ENCODE measurements at places on chromosomes 12 and 14.

DNA sequence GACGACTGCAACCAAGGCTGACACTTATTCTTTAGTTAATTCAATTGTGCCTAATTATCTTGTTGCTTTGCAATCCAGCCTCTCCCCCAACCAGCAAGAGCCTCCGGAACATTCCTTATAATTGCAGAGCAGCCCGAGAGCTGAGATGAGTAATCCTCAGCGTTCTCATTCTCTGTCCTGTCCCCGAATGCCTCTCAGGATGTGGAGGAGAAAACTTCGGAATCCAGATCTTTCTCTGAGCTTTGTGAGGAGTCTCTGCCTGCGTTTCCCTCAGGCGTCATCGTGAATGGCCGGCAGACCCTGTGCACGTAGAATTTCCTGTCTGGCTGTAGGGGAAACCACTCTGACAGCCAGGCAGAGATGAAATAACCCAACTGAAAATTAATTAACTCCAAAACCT is 160.5 kb upstream of the DIO3 start:
- DNase-seq = no peak

DNA sequence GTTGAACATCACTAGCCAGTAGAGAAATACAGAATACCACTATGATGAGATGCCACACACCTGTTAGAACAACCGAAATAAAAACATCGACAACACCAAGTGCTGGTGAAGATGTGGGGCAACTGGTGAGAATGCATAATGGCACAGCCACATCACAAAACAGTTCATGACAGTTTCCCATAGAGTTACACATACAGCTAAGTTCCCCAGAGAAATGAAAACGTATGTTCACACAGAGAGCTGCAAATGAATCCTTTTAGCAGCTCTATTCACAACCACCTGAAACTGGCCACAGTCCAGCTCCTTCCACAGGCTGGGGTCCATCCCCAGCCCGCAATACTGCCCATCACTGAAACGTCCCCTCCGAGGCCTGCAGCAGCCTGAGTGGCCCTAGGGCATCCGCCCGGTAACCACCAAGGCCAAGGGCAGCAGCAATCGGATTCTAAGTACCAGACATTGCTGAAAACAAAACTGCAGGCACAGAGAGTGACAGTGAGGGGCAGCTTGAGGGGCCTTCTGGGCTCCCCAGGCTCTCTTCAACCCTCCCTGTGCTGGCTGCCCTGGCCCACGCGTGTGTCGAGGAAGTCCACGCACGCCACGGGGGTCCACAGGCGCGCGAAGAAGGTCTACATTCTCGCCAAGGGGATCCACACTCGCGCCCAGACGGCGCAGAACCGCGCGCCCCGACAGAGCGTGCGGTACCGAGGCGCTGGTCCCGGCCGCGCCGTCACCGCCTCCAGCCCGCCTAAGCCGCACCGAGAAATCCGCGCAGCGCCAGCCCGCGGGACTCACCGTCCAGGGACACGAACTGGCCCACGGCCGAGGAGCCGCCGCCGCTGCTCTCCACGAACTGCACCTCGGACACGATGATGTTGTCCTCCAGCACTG is 903 bp downstream of the BRF1 start:
- DNase-seq = no peak

DNA sequence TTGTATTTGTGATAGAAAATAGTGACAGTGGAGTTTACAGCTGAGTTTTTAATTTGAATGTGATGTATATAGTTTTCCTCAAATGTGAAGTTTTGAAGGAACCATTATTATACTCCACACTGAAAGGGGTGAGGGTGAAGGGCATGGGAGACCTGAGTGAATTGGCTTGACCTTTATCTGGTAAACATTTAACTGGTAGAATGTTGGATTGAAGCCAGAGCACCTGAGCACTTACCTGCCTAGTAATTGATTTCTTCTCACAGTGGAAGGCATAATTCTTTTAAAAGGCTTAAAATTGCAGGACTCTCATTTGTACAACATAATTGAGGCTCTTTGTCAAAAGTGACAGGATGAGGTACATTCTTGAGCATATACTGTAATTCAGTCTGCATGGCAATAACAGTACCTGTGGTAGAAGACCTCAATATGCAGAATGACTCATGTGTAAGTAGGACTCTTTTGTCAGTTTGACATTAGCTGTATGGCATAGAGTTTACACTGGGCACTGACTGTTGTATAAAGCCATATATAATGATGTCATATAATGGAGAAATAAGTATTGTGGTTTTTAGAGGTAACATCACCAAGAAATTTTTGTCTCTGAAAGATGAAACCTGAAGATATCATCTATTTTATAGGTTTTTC is 309.6 kb downstream of the TMTC2 start:
- DNase-seq = no peak

DNA sequence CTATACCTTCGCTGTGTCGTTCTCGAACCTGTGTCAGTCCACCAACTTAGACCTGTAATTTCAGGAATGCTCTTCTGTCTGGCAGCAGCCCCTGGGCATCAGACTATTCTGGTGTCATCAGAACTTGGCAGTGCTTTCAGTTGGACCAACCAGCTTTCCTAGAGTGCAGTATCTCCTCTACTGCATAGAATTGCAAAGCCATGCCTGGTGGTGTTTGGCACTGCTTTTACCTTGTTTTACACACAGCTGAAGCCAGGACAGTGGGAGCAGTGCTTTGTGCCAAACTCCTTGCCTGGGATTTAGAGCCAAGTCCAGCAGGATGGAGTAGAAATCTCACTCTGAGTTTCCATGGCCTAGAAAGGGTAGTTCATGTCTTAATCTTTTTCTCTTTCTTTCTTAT is 1.5 kb downstream of the FLVCR2 start:
- no peak for DNase-seq

DNA sequence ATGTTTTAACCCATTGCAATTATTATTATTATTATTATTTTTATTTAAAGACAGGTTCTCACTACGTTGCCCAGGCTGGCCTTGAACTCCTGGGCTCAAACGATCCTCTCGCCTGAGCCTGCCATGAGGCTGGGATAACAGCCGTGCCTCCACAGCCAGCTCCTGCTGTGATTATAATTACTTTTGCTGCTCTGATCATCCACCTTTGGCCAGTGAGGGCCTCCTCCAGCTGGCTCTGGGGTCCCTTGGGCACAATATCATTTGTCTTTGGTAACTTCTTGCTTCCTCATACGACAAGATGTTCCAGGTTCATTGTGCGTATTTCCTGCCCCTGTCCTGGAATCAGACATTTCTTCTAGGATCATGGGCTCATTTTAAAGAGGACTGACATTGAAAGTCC is 28.4 kb downstream of the LRTM2 start:
- no peak for DNase-seq

- DNase-seq = no peak
Observed at GRCh38 chr12:132066345-132066685, 77.8 kb downstream of the DDX51 start.

- DNase-seq = no peak
Observed at GRCh38 chr14:57038689-57039088, 228.4 kb upstream of the OTX2 start.

DNA sequence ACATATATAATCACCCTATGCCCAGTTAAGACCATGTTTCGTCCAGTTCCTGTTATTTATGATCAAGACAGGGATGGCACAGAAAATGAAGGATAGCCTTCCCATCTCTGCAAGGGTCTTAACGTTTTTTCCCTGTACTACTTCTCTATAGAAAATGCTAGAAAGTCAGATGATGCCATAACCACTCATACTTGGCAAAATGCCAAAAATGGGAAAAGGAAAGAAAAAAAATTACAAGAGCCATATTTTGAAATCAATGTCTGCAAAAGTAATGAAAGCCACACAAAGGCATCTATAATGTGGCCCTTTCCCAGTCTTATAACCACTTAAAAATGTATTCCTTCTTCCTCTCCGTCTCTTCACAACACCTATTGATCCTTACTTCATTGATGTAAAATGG is 1.8 kb upstream of the MYL6B start:
- peak; percentile 35 for DNase-seq

DNA sequence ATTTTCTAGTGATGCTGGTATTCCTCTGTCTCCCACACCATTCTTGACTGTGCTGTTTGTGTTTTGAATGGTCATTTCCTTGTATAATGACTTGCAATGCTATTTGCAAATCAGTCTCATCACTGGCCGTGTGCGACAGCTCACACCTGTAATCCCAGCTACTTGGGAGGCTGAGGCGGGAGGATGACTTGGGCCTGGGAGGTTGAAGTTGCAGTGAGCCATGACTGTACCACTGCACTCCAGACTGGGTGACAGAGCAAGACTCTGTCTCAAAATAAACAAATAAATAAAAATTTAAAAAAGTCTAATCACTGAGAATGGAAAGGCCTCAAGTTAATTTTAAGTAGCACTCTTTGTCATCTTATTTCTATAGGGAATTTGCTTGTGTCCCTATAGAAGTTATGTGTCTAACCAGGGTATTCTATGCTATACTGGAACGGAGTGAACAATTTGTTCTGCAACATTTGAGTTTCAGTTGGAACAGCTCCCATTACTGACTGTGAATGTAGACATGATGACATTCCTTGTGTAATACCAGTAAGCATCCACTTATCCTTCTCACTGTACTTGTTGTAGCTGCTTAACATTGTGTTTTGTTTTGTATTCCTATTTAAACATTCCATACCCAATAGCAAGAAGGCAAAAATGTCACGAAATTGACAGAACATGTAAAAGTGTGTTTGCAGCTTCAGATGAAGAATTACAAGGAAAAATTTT is 126.3 kb downstream of the MGST1 start:
- peak; percentile 16 for DNase-seq

DNA sequence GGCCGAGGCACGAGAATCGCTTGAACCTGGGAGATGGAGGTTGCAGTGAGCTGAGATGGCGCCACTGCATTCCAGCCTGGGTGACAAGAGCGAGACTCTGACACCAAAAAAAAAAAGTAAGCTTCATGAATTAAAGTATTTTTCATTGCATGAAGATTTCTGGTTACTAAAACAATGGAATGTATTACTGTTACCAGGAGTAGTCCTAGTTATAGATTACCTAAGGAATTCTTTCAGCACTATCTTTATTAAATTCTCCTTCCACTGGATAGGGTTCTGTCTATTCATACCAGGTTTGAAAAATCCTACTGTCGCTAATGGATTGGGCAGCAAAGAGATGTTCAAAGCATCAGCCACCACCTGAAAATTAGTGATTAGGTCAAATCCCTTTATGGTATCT is 12.4 kb downstream of the ETFRF1 start:
- DNase-seq = no peak

DNA sequence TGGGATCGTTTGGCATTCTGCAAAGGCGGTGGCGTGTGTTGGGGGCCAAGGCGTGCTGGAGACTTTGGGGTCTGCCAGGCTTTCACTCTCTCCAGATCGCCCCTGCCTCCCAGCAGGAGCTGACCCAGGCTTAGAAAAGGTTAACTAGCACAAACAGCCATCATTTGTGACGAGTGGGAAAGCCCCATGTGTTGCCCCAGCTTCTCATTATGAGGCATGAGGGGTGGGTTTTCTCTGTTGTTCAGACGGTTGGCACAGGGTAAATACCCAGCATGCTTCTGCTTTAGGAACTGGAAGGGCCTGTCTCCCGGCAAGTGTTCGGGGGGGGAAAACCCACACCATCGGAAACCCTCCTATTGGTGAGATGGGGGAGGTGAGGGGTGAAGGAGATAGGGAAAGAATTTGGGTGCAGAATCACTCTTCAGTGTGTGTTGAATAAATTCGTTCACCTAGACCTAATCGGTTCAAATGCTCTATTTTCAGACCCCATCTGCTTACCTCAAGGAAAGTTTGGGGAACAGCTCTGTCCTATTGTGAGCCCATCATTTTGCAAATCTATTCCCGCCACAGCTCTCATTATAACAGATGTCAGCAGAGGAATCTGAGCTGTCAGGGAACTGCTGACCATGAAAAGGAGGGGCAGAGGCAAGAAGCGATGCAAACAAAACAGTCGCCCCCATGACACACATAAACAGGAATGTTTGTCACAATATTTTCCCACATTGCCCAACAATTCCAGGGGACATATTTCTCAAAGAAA is 34.7 kb upstream of the C12orf42 start:
- no peak for DNase-seq

GRCh38 chr14:67962215-67962644 is 142.7 kb downstream of the RAD51B start:
- no peak for DNase-seq

DNA sequence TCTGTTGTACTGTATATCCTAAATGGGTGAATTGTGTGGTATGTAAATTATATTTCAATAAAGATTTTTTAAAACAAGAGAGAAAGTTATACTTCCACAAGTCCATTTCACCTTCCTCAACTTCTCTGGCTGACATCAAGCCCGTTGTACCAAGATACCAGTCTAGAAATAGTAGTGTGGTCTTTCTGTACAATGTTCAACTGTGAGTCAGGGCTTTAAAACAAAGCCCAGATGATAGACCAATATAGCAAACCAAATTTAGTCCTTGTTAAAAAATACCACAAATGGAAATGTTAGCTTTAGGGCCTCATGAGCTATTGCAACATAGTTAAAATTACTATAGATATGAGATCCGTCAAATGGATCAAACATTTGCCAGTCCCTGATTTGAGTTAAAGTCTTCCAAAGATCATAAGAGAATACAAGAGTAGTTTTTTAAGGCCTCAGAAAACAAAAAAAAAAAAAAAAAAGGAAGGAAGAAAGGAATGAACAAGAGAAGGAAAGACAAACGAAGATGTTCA is 49.0 kb upstream of the EGLN3 start:
- DNase-seq = no peak

- no peak for DNase-seq
Observed at GRCh38 chr14:104117341-104118005, 20.9 kb upstream of the KIF26A start.

GRCh38 chr14:61476754-61477410 is 155.5 kb downstream of the PRKCH start:
- peak; percentile 94 for DNase-seq

DNA sequence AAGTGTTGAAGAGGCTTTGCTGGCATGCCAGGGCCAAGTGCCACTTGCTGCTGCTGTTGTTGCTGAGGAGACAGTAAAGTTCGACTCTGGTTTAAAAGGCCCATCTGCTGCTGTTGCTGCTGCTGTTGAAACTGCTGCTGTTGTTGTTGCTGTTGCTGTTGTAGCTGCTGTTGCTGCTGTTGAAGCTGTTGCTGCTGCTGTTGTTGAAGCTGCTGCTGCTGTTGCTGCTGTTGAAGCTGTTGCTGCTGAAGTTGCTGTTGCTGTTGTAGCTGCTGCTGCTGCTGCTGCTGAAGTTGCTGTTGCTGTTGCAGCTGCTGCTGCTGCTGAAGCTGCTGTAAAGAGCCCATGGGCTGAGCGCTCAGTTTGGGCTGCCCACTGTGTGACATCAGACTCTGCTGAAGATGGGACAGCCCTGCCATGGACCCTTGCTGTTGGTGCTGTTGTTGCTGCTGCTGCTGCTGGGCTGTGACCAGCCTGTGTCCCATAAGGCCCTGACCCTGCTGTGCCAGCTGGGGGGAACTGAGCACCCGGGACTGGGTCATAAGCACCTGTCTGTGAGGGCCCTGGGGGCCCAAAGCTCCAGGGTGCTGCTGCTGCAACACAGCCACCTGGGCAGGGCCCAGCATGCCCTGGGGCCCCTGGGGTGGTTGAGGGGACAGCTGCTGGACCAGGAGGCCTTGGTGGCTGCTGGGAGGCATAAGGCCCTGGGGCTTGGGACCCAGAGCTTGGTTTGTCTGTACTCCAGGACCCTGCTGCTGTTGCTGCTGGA is 14.3 kb upstream of the PRKAG1 start:
- no peak for DNase-seq

GRCh38 chr12:110579535-110580253 is 3.4 kb downstream of the PPTC7 start:
- DNase-seq = no peak
